ENCODE measurements at places on chromosomes 13 and 19. TPM values are rescaled to one million over a fixed set of nuclear protein-coding genes. Genes with fewer than 3 reads are reported as not detected.

- DNase-seq = no peak
Observed at GRCh38 chr13:34933786-34934185, 8.3 kb upstream of the NBEA start.

The PCDH9 gene
- 10.1 TPM for total RNA-seq

The EBI3 gene
- total RNA-seq = 2.6 TPM

GRCh38 chr19:11505504-11506100, at the start of gene ZNF653:
TSS of gene ZNF653 (minus strand) at chr19:11505839. CDS start at chr19:11505786, 53 bp downstream.
- no peak for DNase-seq

GRCh38 chr19:1954532-1954933, 13.6 kb downstream of the CSNK1G2 start:
- DNase-seq = no peak

- no peak for DNase-seq
Observed at GRCh38 chr19:14059093-14059480, 2.8 kb downstream of the PALM3 start.

The LENG9 gene
- total RNA-seq = 10.2 TPM

The ZNF274 gene
- 14.1 TPM for total RNA-seq

- no peak for DNase-seq
Observed at GRCh38 chr13:44158881-44159632, 214.6 kb upstream of the SERP2 start.

DNA sequence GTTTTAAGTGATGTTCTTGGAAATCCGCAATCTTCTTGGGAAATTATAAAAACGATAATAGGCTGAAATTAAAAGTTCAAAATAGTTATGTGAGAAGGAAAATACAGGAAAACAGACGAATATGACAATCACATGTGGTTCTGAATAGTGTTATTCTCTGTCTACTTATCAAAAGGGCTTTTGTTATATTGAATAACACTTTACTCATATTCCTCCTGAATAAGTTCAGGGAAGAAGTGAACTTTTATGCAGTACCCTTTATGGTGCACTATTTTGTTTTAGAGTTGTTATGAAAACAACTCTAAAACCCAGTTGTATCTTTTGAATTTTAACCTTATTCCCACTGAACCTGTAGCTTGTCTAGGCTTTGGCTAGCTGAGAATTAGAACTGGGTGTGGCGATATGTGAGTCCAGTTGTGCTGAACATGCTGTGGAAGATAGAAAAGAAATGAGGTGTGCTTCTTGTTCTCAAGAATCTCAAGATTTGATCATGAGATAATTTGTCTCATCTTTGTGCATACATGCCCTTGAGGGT, 384.4 kb downstream of the LMO7 start:
- no peak for DNase-seq

The TICAM1 gene
- 12.3 TPM for total RNA-seq

DNA sequence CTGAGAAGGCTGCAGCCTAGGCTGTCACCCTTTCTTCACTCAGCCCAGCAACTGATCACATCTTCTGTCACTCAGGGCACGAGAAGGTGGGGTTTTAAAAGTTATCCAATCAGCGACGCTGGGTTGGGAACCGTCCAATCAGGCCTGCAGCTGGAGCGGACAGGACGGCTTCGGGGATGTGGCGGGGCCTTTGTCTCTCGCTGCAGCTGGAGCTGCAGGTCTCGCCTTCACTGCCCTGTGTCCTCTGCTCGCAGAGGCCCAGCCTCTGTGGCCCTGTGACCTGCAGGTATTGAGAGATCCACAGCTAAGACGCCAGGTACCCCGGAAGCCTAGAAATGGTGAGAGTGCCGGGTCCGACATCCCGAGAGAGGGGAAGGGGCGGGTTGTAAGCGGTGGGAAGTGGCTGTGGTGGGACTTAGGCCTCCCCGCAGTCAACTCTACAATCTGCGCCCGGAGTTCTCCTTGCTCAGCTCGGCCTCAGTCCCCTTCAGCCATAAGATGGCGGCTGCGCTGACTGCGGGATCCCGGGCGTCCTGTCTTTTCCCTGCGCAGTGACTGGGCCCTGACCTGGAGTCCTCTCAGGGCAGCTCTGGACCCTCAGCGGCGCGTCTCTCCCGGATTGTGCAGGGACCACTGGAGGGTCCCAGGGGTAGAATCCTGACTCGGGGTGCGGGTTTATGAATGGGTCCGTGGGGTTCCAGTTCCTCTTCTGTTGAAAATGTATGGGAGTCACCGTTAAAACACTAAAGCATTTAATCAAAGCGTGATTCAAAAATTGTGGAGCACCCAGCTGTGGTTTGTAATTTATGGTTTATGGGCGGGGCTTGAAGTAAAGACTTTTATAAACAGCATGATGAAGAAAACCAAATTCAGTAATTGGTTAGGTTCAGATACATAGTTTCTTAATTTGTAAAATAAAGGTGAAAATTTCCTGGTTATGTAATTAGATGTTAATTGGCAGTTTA, at the start of gene ZNF714:
TSS of gene ZNF714 (plus strand) at position 193 of the 965 bp plus-strand sequence. CDS start 16,066 bp downstream, outside the sequence.
- DNase-seq = peak; percentile 94

The PTH2 gene
- total RNA-seq = not detected

- DNase-seq = no peak
Observed at GRCh38 chr13:72199640-72200039, 332.6 kb upstream of the DACH1 start.

DNA sequence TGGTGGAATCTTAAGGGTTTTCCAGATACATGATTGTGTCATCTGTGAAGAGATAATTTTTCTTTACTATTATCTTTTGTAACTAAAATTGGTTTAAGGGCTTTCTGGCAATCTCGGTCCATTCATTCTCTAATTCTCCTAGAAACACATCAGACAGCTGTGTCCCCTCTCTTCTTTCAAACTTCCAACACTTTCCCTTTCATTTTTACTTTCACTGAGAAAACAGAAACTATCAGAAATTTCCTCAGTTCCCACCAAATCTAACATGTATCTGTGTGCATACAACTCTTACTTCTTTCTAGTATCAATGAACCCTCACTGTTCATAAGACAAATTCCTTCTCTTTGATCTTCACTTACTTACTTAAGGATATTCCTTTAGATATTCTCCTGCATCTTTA, 40.2 kb downstream of the KCNRG start:
- no peak for DNase-seq

The POLR1G gene
- 7.3 TPM for total RNA-seq

The C19orf44 gene
- 3.1 TPM for total RNA-seq

The MBD3L2 gene
- not detected for total RNA-seq

DNA sequence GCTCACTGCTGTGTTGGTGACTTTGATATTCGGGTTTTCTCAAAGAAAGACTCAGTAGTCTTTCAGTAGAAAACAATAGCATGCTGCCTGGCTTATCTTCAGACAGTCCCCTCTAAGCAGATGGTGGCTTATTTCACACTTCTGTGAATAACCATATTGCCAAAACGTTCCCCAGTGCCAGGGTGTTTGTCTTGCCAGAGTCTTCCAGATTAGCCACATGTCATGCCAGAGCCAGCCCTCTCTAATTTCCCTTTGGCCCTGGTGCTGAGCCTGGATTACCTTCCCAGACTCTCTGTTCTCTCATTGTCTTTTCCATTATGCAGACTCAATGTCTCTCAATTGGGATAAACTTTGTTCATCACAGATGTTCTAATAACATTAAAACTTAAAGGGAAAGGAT, 488.0 kb upstream of the ATXN8OS start:
- DNase-seq = no peak

DNA sequence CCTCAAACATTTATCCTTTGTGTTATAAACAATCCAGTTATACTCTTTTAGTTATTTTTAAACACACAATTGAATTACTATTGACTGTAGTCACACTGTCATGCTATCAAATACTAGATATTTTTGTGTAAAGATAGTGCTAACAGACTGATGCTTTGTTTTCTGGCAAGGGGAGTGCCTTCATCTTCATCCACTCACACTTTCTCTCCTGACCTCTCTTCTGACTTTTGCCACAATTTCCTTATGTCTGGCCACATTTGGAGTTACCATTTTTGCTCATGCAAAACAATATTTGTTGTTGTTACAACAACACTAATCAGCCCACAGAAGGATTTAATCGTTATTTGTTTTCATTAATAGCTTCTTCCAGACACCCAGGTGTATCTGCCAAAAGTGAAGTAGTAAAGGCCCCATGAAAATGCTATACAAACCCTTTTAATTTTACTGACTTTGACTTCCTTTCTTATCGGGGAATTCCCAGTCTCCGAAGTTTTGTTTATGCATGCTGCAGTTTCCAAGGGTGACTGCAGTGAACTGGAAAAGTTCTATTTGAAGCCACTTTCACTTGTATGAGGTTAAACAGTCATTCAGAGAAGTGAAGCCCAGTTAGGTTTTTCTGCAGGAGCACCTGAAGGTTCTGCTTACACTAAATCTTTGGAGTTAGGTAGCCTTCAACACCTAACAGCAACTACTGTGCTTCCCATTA, 66.1 kb upstream of the FRY start:
- no peak for DNase-seq

DNA sequence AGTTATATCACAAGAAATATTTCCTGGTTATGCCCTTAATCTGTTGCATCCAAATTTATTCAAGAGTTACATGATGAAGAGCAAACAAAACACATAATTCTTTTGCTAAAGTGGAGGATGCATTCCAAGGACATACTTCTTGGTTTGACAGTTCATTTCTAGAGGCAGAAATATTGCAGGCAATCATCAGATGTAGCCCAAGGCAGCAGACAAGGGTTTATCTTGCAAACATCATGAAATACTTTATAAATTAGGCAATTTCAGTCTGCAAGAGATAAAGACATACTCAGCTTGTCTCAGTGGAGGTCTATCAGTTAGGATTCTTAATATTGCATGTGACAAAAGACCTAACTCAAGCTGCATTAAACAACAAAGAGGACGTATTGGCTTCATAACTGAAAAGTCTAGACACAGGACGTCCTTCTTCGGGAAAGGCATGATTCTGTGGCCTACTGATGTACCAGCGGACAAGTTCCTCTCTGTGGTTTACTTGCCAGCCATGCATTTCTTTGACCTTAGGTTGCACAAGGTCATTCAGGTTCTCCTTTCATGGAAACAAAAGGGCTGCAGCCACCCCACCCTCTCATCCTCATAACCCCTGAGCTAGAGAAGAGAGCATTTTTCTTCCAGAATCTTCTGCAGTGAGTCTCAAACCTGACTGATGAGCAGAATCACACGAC, 204.1 kb downstream of the KATNAL1 start:
- DNase-seq = no peak

- DNase-seq = no peak
Observed at GRCh38 chr13:83549671-83550070, 332.6 kb downstream of the SLITRK1 start.

DNA sequence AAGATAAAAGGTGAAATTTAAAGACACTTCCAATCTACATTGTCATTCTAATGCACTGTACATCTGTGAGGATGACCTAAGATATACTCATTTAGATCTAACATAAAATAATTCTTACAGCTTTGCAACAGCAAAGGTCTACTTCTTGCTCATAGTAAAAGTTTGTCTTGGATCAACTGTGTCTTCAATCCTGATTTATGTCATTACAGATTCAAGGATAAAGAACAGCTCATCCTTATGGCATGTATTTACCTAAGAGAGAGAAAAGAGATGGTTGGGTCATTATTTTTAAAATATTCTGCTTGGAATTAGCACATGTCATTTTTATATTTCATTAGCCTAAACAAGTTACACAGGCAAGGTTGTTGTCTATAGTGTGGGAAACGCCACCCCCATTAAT, 2193.1 kb downstream of the PCDH9 start:
- no peak for DNase-seq

DNA sequence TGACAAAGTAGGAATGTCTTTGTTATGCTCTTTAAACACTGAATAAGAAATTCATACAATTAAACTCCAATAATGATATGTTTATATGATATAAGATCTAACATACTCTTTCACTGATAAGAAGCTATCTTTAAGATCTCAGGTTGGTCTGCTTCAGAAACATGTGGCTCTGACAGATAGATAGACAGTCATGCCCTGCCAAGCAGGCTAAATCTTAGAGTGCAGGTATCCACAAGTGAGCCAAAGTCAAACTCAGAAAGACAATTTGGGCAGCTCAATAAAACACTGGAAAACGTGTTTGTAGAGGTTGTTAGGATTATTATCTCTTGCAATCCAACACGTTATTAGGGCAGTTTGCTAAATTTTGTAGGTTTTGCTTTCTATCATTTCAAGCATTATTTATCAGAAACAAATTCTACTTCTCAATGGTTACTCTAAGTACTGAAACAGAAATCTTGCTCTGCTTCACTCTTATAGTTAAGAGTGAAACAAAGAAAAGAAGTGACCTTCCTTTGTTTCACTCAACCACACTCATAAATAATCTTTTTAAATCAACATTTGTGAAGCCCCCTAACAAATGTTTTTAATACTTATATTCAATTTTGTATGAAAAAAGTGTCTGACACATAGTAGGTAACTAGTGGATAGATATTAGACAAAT, 1255.6 kb downstream of the DIAPH3 start:
- no peak for DNase-seq

DNA sequence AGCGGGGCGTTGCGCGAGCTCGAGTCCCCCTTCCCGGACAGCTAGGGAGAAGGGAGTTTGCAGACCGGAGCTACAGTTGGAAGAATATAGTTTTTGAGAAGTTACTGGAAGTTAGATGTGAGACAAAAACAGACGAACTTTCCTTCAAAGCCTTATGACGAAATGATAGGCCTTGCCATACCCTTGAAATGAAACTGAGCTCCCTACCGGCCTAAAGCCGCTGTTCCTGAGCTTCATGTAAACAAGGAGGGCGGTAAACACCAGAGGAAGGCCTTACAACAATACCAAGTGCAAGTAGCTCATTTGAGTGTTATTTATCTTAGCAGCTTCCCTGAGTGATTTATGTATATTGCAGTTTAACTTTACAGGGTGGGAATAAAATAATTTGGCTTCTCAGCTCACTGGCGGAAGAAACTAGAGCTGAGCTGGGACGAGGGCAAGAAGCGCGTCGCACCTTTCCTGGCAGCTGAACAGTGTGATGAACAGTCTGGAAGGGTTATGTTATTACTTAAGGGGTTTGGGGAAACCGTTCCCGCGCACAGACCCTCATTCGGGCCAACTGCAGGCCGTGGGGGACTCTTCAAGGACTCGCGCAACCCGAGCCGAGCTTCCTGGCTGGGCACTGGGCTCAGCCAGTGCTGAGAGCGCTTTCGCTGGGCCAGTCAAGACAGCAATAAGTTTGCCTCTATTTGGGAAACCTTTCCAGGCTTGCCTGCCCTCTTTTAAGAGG, 111.2 kb downstream of the KCNRG start:
- no peak for DNase-seq
